ENCODE measurements at places on chromosomes 7 and 10.

DNA sequence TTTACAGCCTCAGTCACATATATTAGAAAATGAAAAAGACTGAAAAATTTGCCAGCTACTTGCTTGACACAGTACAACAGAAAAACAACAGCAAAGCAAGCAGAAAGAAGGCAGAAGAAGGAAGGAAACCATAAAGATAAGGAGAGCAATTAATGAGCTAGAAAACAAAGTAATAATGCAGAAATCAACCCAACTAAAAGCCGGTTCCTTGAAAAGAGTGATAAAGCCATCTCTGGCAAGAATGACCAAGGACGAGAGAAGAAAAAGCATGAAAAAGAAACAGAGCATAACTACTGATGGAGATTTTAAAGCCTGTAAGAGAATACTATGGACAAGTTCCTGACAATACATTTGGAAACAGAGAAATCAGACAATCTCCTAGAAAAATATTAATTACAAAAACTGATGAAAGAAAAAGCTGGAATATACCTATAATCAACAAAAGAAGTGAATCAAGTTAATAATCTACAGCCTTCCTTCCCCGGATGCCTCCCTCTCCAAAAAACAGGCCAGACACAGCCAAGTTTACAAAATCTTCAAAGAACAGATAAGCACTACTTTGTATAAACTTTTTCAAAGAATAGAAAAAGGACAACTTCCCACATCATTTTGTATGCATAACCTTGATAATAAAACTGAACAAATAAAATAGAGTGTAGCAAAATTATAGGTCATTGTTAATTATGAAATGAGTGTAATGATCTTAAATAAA, 204.0 kb downstream of the BAMBI start:
- no peak for DNase-seq

GRCh38 chr10:97718659-97719142, 5.2 kb downstream of the MARVELD1 start:
- DNase-seq, result no peak

DNA sequence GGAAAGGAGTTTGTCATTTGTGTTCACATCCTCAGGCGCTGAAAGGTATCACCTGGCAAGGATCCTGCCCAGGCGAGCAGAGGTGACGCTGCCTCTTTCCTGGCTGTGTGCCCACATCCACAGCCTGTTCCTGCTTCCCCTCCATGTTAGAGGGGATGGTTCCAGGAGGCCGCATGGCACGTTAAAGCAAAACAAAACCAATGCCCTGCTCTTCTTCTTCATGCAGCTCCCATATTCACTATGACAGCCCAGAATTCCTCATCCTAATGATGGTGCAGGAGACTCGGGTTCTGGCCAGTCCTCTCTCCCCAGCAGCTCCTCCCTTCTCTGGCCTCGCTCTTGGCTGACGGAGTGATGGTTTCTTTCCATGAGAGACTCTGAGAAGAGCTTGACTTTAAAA, 678.5 kb upstream of the ANKRD30A start:
- no peak for DNase-seq

- no peak for DNase-seq
These were observed 1.1 kb downstream of the RABGEF1 start for GRCh38 chr7:66741710-66742049.

DNA sequence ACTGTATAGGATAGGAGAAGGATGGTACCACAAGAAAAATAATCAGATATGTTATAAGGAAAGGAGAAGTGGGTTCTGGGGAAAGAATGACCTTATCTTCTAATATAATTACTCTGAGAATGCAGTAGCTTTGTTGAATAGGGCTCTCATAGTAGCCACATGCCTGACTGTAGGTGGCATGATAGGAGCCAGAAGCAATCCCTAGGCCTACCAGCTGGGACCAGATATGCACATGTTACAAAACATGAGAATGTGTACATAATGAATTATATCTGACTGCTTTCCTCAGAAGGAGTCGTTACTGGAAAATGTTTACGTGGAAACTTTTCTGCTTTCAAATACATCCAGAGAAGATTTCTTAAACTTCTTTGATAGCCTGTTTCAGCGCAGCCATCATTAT, 53.2 kb upstream of the FAM3C start:
- DNase-seq, result no peak

GRCh38 chr7:98368716-98369115, 32.2 kb downstream of the BAIAP2L1 start:
- DNase-seq, result no peak

DNA sequence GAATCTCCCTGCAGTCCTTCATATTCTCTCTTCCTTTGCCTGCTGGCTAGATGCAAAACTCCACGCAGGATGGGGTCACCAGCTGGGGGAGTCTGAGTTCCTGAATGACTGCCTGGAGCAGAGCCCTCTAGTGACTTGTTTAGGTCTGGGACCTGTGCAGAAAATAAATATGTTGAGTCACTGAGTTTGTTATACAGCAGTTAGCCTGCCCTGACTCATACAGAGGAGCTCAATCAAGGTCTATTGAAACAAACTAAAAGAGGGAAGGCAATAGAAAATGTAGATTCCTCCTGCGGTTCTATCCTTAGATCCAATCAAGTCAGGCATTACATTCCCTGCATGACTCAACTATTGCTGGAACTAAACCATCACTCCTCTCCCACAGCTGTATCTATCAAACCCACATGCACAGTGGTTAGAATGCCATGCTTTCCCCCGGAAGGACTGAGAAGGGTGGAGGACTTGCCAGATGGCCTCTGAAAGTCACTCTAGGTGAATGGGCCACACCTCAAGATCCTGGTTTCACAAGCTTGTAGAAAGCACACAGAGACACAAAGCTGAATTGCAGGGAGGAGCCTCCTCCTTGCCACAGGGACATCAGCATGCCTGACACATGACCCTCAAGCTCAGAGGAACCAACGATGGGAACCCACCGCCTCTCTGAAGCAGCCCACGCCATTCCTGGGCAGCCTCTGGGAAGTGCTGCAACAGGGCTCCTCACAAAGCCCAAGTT, 73.9 kb downstream of the SH3PXD2A start:
- DNase-seq, result no peak

GRCh38 chr7:16708511-16708910, 45.0 kb upstream of the TSPAN13 start:
- no peak for DNase-seq

DNA sequence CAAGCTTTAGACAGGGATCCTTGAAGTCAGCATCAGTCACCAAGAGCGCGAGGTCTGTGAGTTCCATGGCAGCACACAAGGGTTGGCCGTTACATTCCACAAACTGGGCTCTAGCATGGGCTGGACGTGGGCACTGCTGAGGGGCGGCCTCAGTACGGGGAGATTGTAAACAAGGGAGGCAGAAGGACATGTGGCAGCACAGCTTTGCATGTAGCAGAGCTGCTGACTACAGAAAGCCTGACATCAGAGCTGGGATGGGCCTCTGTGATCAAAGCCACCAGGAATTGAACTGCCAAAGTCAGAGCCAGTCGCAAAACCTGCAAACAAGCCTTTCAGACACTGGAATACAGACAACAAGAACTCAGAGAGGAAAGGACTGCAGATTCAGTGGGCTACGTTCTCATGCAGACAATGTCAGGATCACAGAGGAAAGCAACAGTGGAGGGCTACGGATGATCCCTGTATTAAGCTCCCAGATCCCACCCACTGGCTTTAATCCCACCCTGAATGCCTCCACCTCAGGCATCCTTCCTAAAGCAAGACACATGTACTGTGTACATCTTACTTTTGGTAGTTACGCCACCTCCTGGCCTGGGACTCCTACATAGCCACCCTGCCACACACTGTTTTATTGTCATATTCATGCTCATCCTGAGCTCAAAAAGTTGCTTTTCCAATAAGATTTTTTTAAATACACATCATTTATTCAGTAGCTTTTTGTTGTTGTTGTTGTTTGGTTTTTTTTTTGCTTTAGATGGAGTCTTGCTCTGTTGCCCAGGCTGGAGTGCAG, 291.1 kb upstream of the IMMP2L start:
- DNase-seq, result no peak

DNA sequence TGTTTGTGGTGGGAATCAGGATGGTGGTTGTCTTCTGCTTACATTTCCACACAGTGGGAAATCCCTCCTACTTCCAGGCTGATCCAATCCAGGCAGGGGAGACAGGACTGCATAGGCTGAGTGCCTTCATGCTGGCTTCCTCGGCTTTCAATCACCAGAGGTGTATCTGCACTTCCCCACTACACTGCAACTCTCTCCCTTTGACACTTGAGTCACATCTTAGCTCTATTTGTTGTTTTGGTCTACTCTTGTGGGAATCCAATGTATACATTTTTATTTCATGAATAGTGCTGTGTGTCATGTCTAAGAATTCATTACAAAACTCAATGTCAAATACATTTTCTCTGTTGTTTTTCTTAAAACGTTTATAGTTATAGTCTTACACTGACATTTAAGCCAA, 735.6 kb downstream of the XPNPEP1 start:
- DNase-seq, result no peak

DNA sequence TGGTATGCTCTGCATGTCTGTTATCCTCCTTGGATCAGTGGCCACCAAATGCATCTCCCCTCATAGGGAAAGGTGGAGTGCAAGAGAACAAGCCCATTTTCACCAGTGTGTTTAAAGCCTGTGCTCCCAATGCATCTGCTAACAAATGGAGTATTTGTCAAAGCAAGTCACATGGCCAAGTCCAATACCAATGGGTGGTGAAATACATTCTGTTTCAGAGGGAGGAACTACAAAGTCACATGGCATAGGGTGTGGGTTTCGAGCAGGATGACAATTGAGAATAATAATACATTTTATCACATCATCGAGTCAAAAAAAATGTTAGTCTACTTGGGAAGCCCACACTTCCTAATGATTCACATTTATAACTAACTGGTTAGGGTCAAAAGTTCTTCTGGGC, 62.7 kb downstream of the SUGCT start:
- DNase-seq, result no peak

DNA sequence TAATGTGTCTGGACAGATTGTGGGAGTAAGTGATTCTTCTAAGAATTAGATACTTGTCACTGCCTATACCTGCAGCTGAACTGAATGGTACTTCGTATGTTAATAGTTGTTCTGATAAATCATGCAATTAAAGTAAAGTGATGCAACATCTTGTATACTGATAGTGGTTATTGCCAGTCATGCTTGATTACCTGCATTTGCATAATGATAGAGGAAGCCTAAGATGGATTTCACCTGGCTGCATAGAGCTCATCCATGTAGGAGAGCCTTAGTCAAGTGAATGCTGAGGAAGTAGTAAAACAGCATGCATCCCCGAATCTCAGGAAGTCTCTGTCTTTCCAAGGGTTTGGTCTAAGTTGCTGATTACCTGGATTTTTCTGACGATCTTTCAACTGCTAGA, 64.2 kb upstream of the CAPZA2 start:
- no peak for DNase-seq

DNA sequence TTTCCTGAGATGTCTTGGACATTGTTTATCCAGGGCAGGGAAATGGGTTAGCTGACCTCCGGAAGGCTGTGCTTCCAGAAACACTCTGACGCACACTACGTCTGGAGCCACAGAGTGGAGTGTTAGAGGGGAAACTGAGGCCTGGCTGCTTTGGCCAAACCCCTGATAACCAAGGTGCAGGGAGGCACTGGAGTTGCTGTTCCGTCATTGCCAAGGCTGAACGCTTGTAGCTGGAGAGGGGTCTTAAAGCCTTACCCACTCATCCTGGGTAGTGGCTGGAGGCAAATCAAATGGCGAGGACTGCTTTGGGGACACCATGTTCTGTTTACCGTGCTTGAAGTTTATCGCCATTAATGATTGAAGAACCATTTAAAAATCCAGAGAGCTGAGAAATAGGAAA, 604.1 kb upstream of the FOXK1 start:
- no peak for DNase-seq

GRCh38 chr7:68484731-68485130, 1113.5 kb upstream of the AUTS2 start:
- no peak for DNase-seq

- DNase-seq, result no peak
These were observed 62.4 kb upstream of the CC2D2B start for GRCh38 chr10:95845411-95845810.

DNA sequence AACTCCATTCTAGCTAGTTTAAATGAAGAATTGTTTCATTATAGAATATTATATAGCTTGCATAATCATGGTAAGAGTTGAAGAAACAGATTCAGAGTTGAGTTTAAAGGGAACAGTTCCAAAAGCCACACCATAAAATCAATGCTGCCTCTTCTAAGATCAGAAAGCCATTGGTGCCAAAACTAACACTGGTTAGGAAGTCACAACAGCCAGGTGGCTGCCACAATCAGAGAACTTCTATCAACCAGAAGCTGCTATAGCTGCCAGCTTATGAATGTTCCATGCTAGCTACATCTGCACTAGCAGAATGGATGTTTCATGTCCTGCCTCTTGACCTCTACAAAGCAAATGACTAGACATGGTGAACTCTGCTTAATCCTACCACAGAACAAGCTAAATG, 583.1 kb upstream of the LRRN3 start:
- DNase-seq, result no peak

GRCh38 chr7:109213081-109213480, 643.4 kb downstream of the DNAJB9 start:
- no peak for DNase-seq

GRCh38 chr7:120550494-120551048, 277.6 kb downstream of the KCND2 start:
- no peak for DNase-seq

DNA sequence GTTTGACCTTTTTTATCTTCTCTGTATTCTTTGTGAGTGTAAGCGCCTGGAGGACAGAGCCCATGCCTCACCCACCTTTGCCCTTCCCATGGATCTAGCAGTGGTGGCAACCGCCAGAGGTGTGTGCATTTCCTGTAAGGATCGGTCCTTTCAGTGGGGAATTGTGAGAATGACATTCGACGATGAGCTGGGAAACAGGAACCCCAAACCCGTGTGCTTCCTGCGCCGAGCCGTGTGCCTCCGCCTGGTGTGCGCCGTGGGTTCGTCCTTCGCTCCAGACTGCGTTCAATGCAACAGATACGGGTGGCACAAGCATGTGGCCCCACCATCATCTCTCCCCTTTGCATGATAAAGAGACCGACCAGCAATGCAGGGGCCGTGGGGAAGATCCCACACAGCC, 1.7 kb upstream of the DIP2C start:
- DNase-seq, result no peak

DNA sequence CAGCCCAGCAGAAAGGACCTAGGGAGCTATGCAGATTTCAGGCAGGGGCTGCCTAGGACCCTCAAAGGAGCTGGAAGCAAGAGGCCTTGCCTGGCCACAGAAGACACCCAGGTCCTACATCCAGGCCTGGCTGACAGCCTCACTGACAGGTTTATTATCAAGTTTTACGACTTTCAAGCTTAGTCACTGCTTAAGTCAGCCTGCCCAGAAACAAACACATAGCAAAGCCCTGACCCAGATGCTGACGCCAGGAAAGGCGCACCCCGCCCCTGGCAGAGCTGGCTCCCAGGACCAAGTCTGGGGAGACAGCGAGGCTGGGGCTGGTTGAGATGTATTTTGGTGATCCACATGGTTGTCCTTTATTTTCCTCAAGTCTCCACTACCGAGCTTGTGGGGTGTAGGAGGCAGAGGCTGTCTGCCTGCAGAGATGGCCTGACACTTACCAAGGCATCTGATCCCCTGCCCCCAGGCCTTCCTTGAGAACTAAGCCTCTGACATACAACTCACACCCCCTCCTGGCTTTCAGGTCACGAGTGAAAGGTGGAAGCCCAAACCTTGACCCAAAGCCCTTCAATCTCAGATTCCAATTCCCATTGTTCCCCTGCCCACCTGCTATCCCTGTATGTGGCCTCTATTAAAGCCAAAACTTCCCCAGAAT, 80.7 kb upstream of the EMX2 start:
- DNase-seq, result no peak

Data from activated CD8-positive, alpha-beta memory T cell treated with anti-CD3 and anti-CD28 coated beads for 1 hour (primary cell).